ENCODE measurements at places on chromosomes 7 and 10.

DNA sequence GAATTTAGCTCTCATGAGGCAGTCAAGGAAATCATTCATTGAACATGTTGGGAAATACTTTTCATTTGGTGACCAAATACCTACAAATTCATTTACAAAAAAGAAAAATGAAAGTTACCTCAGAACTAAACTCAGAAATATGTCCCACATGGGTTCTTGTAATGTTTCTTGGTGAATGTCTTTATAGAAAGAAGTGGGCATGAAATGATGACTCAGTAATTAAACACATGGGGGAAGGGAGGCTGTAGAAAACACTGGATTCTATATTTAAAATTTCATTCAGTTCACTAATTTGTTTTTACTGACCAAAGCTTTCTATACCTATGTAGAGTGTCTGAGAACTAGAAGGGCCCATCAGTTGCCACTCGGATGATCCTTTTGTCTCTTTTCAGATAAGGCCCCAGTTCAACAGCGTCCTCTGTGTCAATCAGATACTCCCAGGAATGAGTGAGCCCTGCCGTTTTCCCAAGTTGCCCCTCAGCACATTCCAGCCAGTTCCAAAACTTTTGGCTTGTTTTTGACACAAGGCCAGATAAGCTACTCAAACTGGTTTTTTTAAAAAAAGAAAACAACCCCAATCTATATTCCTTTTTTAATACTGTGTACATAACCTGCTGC is 49.3 kb upstream of the AGBL3 start:
- DNase-seq = no peak

DNA sequence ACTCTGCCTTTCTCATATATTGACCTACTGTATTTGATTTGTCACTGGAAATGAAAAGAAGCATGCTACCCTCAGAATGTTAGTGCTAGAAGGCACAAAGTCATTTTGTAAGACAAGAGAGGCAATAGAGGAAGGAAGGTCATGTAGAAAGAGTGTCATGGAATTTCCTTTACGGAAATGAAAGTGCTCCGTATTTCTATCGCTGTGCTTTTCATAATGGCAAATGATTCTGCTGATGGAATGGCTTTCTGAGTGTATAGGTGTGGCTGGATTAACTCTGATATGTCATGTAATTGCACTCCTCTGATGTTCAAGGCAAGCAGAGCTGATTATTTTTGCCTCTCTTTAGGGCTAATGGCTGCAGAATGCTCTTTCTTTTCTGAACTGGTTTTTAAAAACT is 15.5 kb upstream of the STEAP4 start:
- DNase-seq = no peak

GRCh38 chr7:151993977-151994676 is 31.3 kb upstream of the GALNT11 start:
- DNase-seq = no peak

GRCh38 chr7:101162551-101163278 is 2.7 kb downstream of the VGF start:
- DNase-seq = no peak

DNA sequence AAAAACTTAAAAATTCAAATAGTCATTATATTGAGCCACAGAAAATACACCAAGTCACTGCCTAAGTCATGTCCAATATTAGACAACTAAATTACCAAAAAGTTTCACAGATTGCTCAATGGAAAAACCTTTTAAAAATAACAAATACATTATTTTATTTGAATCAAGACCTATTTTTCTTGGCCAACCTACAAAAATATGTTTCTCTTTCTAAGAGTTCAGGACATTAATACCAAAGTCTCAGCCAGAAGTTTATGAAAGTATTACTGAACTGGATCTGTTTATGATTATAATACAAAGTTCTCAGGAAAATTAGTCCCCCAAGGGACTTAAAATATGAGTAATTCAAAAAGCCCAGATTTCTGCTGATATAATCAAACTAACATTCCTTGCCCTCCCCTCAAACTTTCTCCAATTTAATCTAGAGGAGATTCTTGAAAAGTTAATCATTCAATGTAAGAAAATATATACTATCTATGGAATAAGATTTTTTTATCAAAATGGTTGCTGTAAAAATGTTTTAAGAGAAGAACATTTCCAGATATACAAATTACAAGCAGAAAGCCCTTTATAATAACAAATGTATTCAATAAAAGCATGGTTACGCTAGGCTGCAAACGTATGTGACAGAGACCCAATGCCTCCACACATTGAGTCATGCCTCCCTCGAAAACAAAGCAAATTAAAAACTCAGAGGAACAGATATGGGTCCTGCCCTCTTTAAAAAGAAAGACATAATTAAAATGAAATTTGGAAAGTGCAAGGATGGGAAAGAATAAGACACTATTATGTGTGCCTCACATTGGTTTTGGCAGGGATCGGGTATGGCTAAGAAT is 381.6 kb downstream of the PARD3 start:
- no peak for DNase-seq

- DNase-seq = no peak
Observed at GRCh38 chr7:51455948-51456347, 139.3 kb upstream of the COBL start.

GRCh38 chr10:129440247-129440646 is 26.8 kb upstream of the MGMT start:
- no peak for DNase-seq

GRCh38 chr7:70693321-70693685 is 438.6 kb upstream of the GALNT17 start:
- no peak for DNase-seq

GRCh38 chr7:132348341-132348740 is 227.9 kb downstream of the PLXNA4 start:
- no peak for DNase-seq

GRCh38 chr7:31284106-31284505 is 56.4 kb downstream of the NEUROD6 start:
- DNase-seq = no peak

DNA sequence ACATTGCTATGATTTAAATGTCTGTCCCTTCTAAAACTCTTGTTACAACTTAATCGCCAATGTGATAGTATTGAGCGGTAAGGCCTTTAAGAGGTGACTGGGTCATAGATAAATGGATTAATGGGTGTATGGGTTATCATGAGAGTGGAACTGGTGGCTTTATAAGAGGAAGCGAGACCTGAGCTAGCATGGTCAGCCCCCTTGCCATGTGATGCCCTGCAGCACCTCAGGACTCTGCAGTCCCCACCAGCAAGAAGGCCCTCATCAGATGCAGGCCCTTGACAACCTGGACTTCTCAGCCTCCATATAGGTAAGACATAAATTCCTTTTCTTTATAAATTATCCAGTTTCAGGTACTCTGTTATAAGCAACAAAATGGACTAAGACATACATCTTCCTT is 15.6 kb downstream of the PARP12 start:
- DNase-seq = no peak

- no peak for DNase-seq
Observed at GRCh38 chr7:46848944-46849343, 733.0 kb downstream of the TNS3 start.

- no peak for DNase-seq
Observed at GRCh38 chr10:25828475-25828874, 105.6 kb upstream of the MYO3A start.

DNA sequence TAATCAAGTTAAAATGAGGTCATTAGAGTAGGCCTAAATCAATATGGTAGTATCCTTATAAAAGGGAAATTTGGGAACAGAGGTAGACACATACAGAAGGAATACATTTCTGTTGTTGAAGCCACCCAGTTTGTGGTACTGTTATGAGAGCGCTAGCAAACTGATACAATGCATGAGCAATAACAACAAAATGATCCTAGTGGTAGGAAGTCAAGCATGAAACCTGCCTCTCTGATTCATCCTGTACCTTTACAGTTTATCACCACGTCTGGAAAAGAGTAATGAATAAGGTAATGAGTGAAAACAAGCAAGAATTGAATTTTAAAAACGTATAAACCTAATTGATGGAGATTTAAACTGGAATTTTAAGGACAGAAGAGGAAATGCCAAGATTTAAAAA is 217.2 kb downstream of the PCLO start:
- no peak for DNase-seq

- no peak for DNase-seq
Observed at GRCh38 chr10:110151467-110151866, 55.9 kb upstream of the MXI1 start.

DNA sequence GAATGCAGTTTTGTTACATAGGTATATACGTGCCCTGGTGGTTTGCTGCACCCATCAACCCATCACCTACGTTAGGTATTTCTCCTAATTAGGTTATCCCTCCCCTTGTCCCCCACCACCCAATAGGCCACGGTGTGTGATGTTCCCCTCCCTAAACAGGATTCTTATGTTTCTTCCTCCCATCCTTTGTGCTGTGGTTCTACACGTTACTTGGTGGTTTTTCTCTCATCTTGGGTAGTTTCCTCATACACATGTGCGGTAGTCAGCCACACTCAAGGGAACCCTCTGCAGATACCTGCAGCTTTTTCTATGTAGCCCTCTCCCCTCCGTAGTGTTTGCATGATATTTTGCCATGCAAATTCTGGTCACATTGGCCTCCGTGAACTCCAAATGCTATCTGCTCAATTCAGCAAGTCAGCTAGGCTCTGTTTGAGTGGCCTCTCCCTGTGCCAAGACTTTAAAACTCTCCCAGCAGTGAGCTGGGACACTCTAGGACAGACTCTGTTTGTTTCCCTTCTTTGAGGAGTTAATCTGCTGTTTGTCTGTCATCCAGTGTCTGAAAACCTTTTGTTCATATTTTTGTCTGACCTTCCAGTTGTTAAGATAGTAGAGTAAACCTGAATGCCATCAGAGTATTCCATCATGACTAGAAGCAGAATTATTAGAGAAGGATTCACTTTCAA is 41.0 kb downstream of the RABGEF1 start:
- DNase-seq = no peak

- no peak for DNase-seq
Observed at GRCh38 chr10:57798830-57799229, 468.9 kb downstream of the IPMK start.

GRCh38 chr10:20396701-20397100 is 500.4 kb downstream of the NEBL start:
- no peak for DNase-seq

DNA sequence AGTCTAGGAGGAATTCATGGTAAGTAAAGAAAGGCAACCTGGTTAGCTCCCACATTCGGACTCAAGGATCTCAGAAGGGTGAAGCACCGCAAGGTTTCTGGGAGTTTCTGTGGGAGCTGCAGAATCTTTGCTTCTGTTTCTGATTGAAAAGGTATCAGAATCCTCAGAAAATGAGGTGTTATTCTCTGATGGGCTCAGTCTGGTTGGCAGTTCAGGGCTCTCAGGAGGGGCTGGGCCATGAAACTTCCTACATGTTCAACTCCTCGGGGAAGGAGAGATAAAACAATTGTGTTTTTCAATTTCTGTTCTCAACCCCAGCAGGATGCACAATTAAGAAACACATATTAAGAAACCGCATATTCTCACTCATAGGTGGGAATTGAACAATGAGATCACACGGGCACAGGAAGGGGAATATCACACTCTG is 9.1 kb downstream of the OR2A7 start:
- DNase-seq = no peak
